ENCODE measurements at places on chromosomes 13 and 19.

DNA sequence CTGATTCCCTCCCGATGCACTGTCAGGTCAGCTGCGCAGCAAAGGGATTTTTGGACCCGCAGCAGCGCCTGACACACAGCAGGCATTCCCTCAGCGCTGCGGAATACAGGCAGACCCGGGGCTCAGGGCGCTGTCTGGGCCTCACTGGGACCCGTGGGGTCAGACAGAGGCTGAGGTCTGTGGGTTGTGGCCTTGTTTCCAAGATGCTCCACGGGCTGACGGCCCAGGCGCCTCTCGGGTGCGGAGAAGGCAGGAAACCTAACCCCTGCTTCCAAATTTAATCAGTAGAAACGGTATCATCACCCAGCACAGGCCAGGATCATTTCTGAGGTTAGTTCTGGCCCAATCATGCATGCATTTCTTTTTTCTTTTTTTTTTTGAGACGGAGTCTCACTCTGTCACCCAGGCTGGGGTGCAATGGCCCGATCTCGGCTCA is 686 bp upstream of the RNF126 start:
- no peak for DNase-seq

- no peak for DNase-seq
These were observed 20.1 kb downstream of the ZSCAN5A start for GRCh38 chr19:56294549-56294948.

GRCh38 chr13:109256866-109257760 is 529.3 kb downstream of the IRS2 start:
- DNase-seq, result no peak

DNA sequence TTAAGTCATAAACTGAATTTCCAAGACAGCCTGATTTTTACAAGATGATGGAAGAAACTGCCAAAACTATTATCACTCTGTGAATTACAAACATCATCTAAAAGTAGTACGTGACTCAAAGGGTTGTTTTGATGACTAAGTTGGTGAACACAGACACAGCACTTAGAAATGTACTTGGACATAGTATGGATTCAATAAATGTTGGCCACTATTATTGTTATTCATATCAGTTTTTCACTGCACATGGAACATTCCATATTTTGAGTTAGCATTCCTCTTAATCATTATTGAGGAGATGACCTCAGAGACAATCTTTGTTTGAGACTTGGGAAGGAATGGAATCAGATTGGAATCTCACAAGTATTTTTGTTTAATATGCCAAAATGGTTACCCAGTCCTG is 172.9 kb downstream of the OXGR1 start:
- DNase-seq, result no peak

DNA sequence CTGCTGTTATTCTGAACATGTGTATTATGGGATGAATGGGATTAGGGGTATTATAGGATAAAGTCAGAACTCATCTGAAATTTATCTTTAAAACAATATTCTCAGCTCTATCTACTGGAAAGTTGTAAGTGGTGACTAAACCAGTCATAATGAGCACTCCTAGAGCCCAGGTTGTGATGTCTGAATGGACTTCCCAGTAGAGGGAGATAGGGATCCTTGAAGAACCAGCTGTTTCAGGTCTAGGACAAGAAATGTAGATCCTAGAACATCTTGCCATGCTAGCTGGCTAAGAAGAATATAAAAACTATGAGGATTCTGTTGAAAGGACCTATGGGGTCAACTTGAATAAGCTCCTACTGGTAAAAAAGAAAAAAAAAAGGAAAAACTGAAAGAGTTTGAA is 310.8 kb downstream of the SLC7A1 start:
- no peak for DNase-seq

DNA sequence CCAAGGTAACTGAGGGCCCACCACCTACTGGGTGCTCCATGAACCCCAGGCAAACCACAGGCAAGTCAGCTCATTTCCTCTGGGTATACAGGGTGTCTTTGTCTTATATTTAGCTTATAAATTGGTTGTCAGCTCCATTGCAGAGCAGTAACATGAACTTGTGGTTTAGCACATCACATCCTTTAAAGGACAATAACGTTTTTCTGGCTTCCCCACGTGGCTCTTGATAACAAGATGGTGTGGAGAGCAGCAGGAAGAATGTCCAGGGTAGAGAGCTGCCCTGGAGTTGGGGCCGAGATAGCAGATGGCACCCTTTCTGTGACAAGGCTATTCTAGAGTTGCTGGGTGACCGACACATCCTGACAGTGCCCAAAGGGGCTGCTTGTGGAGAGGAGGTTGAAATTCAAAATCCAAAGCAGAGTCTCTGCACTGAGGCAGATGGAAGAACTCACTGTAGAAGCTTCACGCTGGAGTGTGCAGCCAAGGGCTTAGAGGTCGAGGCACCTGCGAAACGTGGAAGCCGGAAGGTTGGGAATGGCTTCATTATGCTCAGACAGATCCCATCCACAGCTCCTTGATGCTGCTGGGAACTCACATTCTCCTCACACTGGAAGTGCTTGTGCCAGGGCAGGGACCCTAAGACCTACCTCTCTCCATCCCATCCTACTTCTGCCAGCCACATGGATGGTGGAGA is 133.0 kb upstream of the FRY start:
- DNase-seq, result no peak

DNA sequence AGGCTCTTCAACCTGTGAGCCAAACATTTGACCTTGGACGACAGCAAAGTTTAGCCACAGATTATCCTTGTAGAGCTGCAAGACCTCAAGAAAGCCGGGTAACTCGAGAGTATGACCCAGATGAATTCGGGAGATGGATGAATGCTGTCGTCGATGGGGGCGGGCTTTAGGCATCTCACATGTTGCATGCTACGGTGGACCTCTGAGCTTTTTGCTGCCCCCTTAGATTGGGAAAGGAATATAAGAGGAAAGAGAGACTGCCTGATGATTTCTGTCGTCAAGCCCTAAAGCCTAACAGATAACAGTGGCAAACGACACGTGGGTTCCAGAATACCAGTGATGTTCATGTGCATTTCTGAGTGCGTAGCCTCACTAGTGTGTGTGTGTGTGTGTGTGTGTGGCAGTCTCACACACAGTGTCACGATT is 730 bp upstream of the ABCC4 start:
- no peak for DNase-seq

DNA sequence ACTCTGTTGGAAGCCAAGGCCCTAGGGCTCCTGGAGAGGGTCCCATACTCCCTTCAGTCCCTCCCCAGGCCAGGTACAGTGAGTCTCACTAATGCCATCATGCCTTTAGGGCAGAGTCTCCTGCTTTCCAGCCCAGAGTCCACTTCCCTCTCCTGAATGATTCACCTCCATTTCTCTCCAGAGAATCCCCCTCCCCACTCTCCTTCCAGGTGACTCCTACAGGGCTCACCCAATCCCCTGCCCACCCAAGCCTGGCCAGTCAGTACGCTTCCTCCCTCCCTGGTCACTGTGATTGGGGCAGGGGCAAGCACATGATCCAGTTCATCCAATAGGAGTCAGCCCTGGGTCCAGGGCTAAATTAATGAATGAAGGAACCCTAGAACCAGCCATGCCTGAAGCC is 35.0 kb upstream of the PNMA8B start:
- DNase-seq, result no peak

GRCh38 chr13:31090096-31090495 is 71.6 kb downstream of the HSPH1 start:
- DNase-seq, result no peak

- peak; percentile 42 for DNase-seq
These were observed 29.5 kb upstream of the NFIC start for GRCh38 chr19:3336680-3337523.

GRCh38 chr19:18385675-18386542 is at the start of gene GDF15:
Gene GDF15, plus strand, starts transcription at chr19:18386158. Its CDS starts 32 bp downstream, at chr19:18386190.
- no peak for DNase-seq

DNA sequence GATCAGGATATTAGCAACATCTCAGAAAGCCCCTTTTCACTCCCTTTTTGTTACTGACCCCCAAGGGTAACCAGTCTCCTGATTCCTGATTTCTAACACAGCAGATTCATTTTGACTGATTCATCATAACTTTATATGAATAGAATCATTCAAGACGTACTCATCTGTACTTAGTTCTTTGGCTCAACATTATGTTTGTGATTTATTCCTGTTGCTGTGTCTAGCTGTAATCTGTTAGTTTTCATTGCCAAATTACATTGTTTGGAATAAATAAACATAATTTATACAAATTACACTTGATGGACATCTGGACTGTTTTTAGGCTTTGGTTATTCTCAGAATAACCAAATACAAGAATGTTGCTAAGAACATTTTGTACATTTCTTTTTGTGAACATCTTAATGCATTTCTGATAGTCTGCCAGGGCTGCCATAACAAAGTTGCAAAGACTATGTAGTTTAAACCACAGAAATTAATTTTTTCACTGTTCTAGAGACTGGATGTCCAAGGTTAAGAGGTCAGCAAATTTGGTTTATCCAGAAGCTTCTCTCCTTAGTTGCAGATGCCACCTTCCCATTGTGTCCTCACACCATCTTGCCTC is 62.8 kb upstream of the EDNRB start:
- DNase-seq, result no peak

- DNase-seq, result no peak
These were observed 1.4 kb upstream of the PRKD2 start for GRCh38 chr19:46718157-46718933.

- DNase-seq, result no peak
These were observed 752.5 kb upstream of the SGCG start for GRCh38 chr13:22428188-22428828.

DNA sequence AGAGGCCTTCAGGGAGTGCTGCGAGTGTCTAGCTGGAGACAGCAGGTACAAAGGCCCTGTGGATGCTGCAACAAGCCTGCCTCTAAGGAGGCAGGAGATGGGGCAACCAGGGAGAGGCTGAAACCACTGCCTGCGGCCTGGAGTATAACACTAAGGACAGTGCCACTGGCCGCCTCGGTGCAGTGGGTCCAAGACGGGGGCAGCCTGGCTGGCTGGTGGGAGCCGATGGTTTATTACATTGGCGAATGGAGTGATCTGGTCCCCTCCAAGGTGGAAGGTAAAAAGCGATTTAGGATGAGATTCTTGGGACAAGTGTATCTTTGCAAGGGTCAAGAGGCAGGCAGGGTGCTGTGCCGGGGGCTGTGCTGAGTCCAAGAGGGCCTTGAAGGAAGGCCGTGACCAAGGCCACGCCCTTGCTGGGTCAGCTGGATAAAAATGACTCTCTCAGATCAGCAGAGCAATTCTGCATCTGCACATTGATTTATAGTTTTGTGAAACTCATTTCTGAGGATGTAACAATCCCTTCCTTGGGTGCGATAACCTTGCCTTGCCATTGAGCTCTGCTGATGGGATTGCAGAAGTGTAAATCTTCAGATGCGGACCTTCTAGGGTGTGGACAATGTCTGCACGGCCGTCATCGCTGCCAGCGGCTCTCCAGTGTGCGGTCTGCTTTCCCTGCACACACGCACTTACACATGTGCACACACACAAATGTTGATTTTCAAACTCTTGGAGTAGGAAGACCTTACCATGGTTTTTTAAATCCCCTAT is 6.0 kb downstream of the TMEM255B start:
- DNase-seq, result no peak

- DNase-seq, result no peak
These were observed 23.2 kb upstream of the CYP2A13 start for GRCh38 chr19:41064974-41065569.

DNA sequence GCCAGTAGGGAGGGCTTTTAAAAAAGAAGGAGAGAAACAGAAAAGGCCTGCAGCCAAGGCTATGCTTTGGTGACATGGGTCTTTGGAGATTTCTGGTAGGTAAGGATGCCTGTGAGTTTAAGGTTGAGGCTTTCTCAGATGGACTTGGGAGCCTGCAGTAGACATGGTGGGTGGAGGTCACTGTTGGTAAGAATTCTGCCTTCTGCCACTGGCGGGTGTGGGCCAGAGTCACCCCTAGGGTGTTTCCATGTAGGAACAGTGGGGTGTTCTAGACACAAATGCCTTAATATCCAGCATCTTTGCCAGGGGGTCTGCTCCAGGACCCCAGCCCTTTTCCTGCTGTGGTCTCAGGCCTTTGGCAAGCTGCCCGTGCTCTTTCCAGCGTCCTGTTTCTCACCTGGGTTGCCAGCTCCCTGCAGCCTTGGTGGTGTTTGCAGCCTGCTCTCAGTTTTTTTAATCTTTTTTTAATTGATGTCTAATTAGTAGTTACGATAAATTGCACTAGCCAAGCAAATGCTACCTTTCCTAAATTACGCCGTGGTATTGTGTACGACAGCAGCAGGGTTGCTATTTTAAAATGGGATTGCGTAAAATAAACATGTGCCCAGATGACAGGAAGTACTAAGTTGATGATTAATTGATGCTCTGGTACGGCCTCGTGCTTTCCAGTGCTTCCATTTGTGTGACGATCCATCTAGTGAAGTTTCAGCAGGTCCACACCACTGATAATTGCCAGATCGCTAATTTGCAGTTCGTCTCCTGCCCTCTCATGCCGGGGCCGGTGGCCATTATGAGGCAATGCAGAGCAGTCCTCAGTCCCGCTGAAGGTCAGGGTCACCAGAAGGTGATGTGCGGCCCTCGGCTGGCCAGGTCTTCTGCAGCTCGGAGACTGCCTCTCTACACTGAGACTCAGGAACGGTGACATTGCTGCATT is 35.3 kb upstream of the NPAS1 start:
- no peak for DNase-seq

GRCh38 chr19:1765232-1765903 is 12.1 kb downstream of the ONECUT3 start:
- no peak for DNase-seq

DNA sequence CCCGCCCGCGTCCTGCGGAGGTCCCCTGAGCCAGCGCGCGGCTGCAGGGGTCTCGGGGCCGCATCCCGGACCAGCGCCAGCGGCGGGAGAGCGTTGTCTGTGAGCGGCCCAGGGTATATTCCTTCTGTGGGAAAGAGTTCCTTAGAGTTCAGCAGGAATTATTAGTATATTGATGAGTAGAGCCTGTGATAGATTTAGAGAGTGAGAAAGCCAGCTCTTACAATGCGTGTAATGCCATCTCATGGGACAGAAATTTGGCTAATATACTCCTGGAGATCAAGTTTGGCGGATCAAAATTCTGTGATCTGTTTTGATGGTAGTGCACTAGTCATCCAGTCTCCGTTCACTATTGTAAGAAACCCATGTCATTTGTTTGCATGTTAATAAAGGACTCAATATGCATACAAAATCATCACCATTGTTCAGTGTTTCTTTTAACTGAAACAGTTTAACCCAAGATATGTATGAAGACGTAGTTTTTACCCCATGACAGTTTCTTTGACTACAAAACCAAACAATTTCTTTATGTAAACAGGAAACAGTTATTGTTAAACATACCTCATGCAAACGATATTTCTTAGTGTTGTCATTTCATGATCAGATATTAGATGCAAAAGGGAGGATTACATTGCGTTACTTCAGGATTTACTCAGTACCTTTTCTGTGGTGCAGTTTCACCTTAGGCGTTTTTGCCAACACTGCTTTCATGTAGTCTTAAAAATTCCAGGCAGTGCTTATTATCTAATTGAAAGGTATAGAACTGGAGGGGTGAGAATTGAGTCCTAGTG is 9.9 kb downstream of the TNFRSF19 start:
- no peak for DNase-seq

Measured in anterior cingulate cortex (tissue), 58 donors.